ENCODE measurements at places on chromosomes 3 and 15.

GRCh38 chr3:34382859-34383258 is 584.4 kb downstream of the PDCD6IP start:
- no peak for DNase-seq

DNA sequence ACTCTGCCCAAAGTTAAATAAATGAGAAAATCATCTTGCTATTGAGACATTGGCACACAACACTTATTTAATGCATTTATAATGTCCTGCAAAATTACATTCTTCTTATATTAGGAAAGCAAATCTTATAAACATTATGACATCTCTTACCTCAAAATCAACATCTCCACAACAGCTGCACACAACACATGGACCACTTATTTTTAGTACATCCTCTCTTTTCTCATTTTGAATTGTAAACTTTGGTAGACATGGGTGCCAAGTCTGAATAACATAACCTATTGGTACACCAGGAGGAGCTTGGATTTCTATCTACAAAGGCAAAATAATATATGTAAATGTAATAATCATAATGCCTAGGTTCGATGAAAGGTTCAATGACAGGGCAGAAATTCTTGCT is 23.0 kb downstream of the PLSCR1 start:
- DNase-seq: no peak

GRCh38 chr3:115974940-115975339 is 351.6 kb downstream of the GAP43 start:
- DNase-seq: no peak

DNA sequence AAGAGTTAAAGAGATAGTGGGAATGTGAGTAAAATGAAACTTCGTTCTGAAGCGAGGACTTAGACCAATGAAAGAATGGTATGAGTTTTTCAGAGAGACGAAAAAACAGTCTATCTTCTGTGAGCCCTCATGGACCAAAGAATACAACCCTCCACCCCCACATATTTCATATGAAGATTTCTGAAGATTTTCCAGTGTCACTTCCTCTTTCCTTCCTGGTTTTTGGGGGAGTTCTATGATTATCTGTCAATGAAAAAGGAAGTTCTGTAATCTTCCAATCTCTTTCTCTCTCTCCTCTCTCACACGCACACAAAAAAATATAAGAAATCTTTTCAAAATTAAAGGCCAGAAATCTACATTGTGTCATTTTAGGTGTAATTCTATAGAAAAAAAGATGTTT is 27.7 kb downstream of the CMSS1 start:
- DNase-seq: no peak

GRCh38 chr3:64079369-64080150 is 56.3 kb upstream of the PSMD6 start:
- DNase-seq: no peak

DNA sequence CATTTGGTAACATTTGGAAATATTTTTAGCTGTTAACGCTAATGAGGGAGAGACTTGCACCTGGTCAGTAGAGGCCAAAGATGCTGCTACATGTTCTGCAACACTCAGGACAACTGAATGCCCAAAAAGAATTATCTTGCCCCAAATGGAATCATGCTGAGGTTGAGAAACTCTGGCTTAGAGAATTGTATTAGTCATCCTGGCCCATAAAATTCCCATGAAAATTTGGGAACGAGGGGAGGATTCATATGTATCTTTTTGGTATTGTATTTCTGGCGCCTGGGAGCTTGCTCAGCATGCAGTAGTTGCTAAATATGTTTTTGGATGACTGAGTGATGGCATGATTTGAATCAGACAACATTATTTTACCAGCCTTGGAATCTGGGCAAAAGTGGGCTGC is 59.9 kb downstream of the CHL1 start:
- DNase-seq: no peak

GRCh38 chr3:139652561-139652960 is 25.2 kb downstream of the NMNAT3 start:
- no peak for DNase-seq

- DNase-seq: no peak
Observed at GRCh38 chr3:117393119-117393518, 683.5 kb downstream of the TUSC7 start.

DNA sequence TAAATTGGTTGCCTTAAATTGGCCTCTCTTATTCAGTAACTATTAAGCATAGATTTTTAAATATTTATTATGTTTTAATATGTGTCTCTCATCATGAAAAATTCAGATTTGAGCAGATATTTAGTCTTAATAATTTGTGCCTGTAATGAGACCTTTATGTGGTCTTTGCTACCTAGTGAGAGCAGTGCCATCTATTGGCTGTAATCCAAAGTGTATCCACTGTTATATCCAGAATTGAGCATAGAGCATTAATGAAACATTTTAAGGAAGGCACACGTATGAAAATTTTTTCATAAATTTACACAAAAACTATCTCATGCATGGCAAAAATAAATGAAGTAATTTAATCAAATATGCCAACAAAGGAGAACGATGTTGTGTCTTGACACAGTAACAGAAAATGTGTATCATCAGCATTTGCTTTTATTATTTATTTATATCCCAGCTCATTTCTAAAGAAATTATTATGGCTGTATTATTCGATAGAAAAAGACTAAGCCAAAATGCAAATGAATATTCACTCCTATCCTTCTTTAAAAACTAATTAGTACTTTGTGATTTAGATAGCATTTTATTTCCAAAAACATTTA is 203.5 kb downstream of the RSRC1 start:
- DNase-seq: peak; percentile 51

DNA sequence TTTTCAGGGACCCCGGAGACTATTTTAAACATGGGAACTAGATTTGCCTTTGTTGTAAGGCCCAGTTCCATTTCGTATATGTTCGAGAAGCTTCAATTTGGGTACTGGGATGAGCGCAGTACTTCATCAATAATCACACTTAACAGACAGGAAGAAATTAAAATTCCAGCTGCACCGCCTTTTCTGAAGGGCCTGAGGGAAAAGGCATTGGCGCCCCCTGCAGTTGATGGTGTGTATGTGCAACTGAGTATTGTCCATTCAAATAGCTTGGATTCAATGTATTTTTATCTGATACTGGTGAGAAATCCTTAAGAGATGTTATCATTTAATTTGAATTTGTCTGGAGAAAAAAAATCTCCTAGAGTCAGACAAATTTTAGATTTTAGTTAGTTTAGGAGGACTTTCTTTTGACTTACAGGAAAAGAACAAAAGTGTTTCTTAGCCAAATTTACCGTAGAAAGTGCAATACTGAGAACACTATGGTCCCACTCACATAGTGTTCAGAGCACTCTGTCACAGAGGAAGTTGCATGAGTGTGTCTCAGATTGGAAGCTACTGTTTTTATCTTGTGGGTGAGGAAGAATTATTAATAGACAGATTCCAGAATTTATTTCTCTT is 5.4 kb upstream of the ALDH1A2 start:
- peak; percentile 76 for DNase-seq

DNA sequence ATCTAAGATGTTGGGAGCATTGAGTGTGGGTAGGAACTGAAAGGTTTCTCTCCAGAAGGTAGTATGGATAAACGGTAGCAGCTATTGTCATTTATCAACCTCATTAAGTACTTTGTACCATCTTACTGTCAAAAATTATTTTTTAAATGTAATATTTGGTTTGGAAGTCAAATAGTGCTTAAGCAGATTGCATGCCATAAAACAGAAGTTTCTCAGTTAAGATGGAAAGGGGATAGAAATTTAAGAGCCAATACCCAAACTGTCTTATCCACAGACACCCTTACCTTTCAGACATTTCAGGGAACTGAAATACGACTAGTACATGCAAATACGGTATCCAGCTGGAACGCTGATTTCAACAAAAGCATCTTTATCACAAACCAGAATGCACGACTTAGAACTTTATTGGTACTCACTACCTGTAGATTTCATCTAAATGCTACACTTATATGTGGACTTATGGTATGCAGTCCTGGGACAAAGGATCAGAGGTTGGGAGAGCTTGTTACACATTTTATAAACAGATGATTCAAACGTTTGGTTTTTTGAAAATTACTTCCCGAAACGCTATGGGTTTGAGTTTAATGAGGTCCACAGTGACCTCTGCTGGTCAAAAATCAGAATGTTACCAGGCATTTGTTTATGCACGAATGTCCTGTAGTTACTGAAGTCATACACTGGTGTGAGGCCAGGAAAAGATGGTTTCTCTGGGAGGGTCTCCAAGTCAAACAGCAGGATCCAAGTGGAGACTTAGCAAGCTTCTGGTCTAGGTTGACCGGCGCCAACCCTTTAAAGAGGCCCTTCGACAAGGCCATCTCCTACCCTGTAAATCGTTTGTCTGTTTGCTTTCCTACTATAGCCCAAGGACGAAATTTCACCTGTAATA is 45.7 kb upstream of the DUT start:
- peak; percentile 83 for DNase-seq

GRCh38 chr3:9776896-9777693 is 7.3 kb upstream of the CAMK1 start:
- DNase-seq: no peak

DNA sequence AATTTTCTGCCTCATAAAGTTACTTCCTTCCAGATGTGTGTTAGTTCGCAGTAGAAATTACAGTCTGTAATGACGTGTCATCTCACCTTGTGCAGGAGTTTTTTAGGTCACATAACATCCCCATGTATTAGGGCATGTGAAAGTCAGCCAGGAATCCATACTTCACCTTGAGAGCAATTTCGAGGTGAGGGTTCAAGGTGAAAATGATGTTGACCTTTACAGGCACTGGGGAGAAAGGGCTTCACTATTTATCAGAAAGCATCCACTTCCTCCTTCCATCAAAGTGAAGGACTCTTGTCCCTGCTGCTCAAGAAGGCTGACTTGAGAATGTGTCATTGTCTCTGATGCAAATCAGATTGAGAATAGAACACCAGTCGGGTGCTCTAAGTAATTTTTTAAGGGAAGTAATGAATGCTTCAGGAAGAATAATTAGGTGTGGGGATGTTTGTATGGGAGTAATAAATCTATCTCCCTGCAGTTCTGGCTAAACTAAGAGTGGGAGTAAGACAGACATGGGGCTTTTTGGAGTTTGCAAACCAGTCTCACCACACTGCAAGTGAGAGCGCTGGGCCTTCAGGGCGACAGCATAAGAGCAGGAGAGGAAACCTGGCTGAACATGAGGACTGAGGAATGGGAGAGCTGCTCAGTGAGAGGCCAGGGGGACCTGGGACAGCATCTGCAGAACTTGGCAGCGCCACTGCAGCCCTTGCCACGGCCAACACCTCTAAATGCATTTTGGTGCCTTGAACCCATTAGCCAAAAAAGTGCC is 85.9 kb upstream of the IL12A start:
- no peak for DNase-seq

GRCh38 chr3:123584284-123584987 is 417 bp downstream of the HACD2 start:
- DNase-seq: peak; percentile 31

- DNase-seq: peak; percentile 76
Observed at GRCh38 chr15:29936353-29937049, 114.2 kb upstream of the TJP1 start.

DNA sequence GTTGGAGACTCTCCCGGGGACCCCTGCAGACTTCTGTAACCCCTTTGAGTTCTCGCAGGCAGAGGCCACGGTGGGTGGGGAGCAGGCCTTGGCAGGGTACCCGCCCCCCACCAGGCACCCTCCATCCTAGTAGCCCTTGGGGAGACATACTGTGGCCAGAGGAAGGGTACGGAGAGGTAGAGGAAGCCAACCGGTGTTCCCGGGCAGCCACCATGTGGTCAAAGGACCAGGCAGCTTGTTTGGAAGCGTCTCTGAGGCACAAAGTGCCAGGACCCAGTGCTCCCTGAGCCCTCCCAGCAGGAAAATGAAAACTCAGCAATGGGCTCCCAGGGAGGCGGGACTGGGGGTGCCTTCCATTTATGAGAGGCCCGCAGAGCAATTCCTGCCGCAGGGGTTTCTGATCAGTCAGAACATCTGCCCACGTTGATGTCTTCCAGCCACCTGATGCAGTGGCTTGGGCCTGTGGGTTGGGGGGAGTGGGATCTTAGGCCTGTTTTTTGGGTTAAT is 53.0 kb upstream of the CGNL1 start:
- no peak for DNase-seq

- no peak for DNase-seq
Observed at GRCh38 chr3:146544929-146545528, 622 bp upstream of the PLSCR1 start.

DNA sequence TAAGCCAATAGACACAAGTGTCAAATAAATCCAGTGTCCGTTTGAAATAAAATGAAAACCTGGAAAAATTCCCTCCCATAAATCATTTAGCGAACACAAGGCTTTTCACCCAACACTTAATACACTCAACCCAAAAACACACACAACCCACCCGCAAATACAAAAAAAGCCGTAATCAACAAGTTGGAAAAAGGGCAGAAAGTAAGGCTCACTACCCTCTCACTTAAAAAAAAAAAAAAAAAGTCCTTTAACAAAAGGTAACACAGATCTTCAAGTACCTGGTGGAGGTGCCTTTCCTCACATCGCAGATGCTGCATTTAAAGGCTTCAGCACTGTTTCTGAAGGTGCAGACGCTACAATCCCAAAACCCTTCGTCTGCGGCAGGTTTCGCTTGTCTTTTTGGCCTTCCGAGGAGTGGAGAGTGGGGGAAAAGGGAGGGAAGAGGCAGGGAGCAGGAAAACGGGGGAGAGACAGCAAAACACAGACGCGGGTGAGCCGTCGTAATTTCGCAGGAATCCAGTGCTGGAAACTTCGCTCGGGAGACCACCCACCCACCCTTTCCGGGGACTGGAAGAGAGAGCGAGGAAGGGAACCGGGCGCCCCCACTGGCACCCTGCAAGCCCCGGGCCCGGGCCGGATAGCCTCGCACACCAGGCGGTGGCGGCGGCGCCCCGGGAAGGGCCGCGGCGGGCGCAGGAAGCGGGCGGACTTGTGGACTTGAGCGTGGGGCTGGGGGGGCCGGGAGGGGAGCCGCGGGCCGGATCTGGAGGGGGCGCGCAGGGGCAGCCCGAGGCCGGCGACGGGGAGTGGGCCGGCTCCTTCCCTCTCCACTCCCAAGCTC is 401.8 kb downstream of the SHQ1 start:
- DNase-seq: peak; percentile 43

DNA sequence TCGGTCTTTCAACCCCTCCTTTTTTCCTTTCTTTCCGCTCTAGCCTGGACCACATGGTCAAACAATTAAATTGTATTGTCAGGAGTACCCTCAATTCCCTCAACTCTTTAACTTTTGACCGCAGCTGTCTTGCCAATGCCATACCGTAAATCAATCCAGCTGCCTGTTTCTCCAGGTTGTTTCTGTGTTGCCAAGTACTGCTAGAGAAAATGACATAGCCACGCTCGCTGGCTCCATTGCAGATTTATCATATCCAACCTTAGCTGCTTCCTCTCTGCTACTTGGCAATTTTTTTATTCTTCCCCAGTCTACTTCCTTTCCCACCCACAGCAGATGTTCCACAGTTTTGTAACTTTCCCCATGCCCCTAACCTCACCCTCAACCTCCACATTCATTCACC is 60.0 kb downstream of the ZNF385D start:
- no peak for DNase-seq

- no peak for DNase-seq
Observed at GRCh38 chr3:16767006-16767405, 117.7 kb upstream of the PLCL2 start.

DNA sequence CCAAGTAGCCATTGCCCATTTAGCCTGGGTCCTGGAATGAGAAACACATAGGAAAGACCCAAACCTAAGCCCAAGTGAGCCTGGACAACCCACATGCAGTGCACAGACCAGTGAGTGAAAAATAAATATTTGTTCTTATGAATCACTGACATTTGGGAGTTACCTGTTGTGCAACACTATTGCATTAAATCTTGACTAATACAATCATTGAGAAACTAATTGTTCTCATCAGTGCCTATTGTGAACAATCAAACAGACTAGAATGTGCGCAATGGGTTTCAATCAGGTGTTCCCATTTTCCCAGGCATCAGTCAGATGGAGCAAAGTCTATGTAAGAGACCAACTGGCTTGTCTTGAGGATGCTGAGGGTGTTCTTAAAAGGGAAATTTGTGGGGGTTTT is 54.7 kb upstream of the CNOT10 start:
- DNase-seq: peak; percentile 82

Measured in cardiac fibroblast (primary cell).